ENCODE measurements at places on chromosomes 11 and 22. TPM values are rescaled to one million over a fixed set of nuclear protein-coding genes. Genes with fewer than 3 reads are reported as not detected.

INS gene
- not detected for total RNA-seq

RAB30 gene
- total RNA-seq: 27.0 TPM

PPME1 gene
- total RNA-seq: 18.1 TPM

KRTAP5-9 gene
- total RNA-seq: not detected

OR51E2 gene
- total RNA-seq: not detected

GRCh38 chr11:108035690-108036089 is 27.0 kb downstream of the CUL5 start:
- no peak for DNase-seq

DNA sequence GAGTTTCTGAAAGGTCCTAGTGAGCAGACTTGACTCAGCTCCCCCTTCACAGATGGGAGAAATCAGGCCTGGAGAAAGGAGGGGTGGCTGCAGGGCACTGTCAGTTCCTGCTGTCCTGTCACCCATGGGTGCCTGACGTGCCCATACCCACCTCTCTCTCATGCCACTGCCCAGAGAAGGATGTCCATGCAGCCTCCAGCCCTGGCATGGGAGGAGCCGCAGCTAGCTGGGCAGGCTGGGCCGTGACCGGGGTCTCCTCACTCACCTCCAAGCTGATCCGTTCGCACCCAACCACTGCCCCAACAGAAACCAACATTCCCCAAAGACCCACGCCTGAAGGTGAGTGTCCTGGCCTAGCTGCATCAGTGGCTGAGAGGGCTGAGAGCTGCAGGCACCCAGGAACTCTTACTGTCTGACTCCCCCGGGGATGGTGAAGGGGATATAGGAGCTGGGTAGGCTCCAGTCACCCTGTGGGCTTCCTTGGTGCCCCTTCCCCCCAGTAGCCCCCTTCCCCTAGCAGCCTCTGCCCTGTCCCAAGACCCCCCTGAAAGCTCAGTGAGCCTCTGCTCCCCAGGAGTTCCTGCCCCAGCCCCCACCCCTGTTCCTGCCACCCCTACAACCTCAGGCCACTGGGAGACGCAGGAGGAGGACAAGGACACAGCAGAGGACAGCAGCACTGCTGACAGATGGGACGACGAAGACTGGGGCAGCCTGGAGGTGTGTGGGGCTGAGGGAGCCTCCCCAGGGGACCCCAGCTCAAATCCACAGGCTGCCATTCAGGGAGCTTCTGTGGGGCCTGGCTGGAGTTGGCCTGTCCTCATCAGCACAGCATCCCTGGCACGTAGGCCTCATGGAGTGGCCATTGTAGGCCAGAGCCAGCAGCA is 11.8 kb downstream of the SCYL1 start:
- no peak for DNase-seq

DNA sequence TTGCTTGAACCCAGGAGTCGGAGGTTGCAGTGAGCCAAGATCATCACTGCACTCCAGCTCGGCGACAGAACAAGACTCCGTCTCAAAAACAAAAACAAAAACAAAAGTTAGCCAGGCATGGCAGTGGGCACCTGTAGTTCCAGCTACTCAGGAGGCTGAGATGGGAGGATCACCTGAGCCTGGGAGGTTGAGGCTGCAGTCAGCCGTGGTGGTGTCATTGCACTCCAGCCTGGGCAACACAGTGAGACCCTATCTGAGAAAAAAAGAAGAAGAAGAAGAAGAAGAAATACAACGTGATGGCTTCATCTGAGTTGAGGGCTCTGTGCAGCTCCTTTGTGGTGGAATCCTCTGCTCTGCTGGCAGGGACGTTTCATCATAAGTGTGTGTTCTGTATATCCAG is 10.0 kb upstream of the TNNT3 start:
- no peak for DNase-seq

- DNase-seq: no peak
These were observed 345.0 kb downstream of the CADM1 start for GRCh38 chr11:115159207-115159606.

- no peak for DNase-seq
These were observed 18.7 kb downstream of the TMPRSS13 start for GRCh38 chr11:117910525-117910924.

DNA sequence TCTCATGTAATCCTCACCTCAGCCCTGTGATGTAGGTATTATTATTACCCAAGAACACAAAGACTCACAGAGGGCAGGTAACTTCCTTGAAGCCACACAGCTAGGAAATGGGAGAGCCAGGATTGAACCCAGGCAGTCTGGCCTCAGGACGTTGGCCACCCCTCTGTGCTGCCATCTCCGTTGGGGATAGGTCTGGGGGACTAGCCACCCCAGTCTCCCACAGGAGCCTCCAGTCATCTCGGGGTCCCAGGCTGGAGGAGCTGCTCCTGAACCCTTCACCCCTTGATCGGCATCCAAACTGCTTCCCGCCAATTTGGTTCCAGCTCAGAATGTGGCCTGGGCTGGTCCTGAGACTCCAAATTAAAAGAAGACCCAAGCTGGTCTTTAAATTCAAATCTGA is 10.4 kb upstream of the TCF20 start:
- no peak for DNase-seq

GRCh38 chr11:126140926-126141280 is 70.5 kb downstream of the RPUSD4 start:
- DNase-seq: no peak

- no peak for DNase-seq
These were observed 140.5 kb downstream of the MIAT start for GRCh38 chr22:26797910-26798309.

Measured in naive thymus-derived CD4-positive, alpha-beta T cell (primary cell).